Activated CD4-positive, alpha-beta T cell treated with anti-CD3 and anti-CD28 coated beads, Interleukin-2, amount 10 ng/mL, durations not matched to agents 24 days and 14 days (primary cell): ENCODE measurements at places on chromosomes 1 and 21. TPM values are rescaled to one million over a fixed set of nuclear protein-coding genes. Genes with fewer than 3 reads are reported as not detected.

- no peak overlapping the region for H3K27ac ChIP-seq
- no peak overlapping the region for H3K4me3 ChIP-seq
- DNase-seq, result no peak
- no peaks in the 10 kb centered on the region for H3K27me3 ChIP-seq
- H3K36me3 ChIP-seq, result peaks cover 26% of the 10 kb centered on the region
These were observed 76.4 kb downstream of the ST3GAL3 start for GRCh38 chr1:43783671-43784205.

Gene CYP4A11
- not detected in 2 replicates for total RNA-seq

DNA sequence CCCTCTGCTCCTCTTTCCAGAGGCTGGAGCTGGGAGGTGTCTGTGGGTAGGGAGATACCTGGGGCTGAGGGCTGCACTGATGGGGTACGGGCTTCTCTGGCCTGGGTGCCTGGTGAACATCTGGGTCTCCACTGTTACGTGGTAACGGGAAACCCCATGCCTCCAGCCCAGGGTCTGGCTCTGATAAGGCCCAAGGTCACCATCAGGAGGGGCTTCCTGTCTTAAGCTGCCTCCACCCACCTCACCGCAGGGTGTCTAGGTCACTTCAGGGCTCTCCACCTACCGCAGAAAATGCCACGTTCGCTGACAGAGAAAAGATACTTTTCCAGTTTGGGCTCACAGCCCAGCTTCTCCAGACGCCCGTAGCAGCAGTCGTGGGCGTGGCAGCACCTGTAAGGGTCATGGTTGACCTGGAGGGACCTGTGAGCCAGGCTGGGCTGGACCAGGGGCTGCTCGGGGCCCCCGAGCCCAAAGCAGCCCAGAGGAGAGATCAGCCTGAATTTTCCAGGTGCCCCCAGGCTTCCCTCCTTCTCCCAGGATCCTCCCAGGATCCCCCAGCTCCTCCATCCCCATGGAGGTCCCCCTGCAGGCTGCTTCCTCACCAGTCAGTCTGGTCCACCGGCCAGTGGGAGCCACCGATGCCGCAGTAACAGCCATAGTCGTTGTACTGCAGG lies 1.3 kb downstream of the PLA2G2E start:
- no peaks in the 10 kb centered on the region for H3K27me3 ChIP-seq
- no peaks in the 10 kb centered on the region for H3K36me3 ChIP-seq
- H3K4me1 ChIP-seq, result peaks cover 3% of the 10 kb centered on the region
- H3K27ac ChIP-seq, result no peak overlapping the region

DNA sequence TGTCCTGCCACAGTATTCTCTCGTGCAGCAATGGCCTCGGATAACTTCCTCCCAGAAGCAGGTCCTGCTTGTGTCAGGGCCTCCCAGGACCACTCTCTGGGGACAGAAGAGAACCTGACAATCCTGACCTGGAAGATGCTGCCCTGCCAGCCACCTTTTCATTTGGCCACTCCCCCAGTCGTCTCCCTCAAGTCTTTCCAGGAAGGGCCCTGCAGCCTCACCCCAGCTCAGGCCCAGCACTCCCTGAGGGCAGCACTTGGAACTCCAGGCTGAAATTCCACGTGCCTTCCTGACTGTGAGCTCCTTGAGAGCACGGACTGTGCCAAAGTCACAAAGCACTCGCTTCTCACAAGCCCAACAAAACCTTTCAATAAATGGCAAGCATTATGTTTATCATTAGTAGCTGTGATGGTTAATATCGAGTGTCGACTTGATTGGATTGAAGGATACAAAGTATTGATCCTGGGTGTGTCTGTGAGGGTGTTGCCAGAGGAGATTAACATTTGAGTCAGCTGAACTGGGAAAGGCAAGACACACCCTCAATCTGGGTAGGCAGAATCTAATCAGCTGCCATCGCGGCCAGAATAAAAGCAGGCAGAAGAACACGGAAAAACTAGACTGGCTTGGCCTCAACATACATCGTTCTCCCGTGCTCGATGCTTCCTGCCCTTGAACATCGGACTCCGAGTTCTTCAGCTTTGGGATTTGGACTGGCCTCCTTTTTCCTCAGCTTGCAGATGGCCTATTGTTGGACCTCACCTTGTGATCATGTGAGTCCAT lies 2.3 kb upstream of the CLEC20A start:
- no peak overlapping the region for H3K4me3 ChIP-seq
- H3K4me1 ChIP-seq, result no peaks in the 10 kb centered on the region
- no peak for DNase-seq
- no peak overlapping the region for H3K27ac ChIP-seq
- H3K36me3 ChIP-seq, result no peaks in the 10 kb centered on the region

DNA sequence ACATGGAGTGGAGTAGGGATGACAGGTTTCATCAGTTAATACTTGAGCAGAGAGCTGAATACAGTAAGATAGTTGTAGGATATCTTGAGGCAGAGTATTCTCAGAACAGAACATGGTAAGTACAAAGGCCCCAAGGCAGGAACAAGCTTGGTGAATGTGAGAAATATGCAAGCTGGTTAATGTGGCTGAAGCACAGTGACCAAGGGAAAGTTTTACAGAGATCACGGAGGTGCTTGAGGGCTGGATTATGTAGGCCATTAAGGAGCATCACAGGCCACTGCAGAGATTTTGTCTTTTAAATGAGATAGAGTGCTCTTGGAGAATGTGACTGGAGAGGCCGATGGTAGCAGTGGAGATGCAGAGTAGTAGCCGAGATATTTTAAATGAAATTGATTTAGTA lies 54.0 kb upstream of the BOLA1 start:
- H3K4me3 ChIP-seq, result peak overlapping the region; percentile 92
- H3K36me3 ChIP-seq, result peaks cover 38% of the 10 kb centered on the region
- DNase-seq, result peak; percentile 62
- H3K27ac ChIP-seq, result peak overlapping the region; percentile 83
- H3K4me1 ChIP-seq, result peaks cover 54% of the 10 kb centered on the region
- H3K27me3 ChIP-seq, result no peaks in the 10 kb centered on the region

Gene FAM72B
- 21.6 and 23.0 TPM in 2 replicates for total RNA-seq

Gene S100A7A
- total RNA-seq, result not detected in 2 replicates

Gene CAMSAP2
- total RNA-seq, result 1.4 and 2.5 TPM in 2 replicates

GRCh38 chr1:227734546-227734855 lies 601 bp downstream of the JMJD4 start:
- peak overlapping the region; percentile 93 for H3K27ac ChIP-seq
- peaks cover 27% of the 10 kb centered on the region for H3K4me1 ChIP-seq
- H3K36me3 ChIP-seq, result peaks cover 20% of the 10 kb centered on the region
- DNase-seq, result no peak

Gene AMY1B
- not detected in 2 replicates for total RNA-seq

- H3K36me3 ChIP-seq, result no peaks in the 10 kb centered on the region
- H3K27me3 ChIP-seq, result peaks cover 2% of the 10 kb centered on the region
- no peak overlapping the region for H3K4me3 ChIP-seq
- DNase-seq, result no peak
- peaks cover 2% of the 10 kb centered on the region for H3K4me1 ChIP-seq
These were observed 54.5 kb upstream of the GADD45A start for GRCh38 chr1:67630438-67631045.

Gene RHOU
- total RNA-seq, result 0.51 and 0.69 TPM in 2 replicates

- H3K27me3 ChIP-seq, result peaks cover 17% of the 10 kb centered on the region
- no peak overlapping the region for H3K4me3 ChIP-seq
- H3K36me3 ChIP-seq, result no peaks in the 10 kb centered on the region
- no peak for DNase-seq
These were observed 32.9 kb downstream of the CLIC6 start for GRCh38 chr21:34701726-34702125.

DNA sequence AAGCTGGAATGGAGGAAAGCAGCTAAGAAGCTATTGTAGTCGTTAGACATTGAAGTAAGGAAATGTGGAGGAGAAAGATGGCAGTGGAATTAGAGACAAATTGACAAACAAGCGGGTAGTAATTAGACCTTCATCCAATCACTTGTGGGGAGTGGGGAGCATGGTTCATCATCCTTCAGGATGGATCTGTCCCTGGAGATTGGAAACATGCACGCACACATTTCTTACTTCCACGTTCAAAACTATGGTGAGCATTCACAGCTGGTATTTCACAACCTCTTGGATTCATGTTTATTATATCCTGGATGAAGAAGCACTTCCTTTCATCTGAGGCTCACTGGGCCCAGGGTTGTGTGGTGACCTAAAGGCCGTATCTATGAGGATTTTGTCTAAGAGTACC lies 188.1 kb downstream of the ST6GALNAC3 start:
- peaks cover 3% of the 10 kb centered on the region for H3K36me3 ChIP-seq
- peaks cover 41% of the 10 kb centered on the region for H3K4me1 ChIP-seq
- H3K4me3 ChIP-seq, result no peak overlapping the region

- DNase-seq, result no peak
- no peaks in the 10 kb centered on the region for H3K27me3 ChIP-seq
- no peaks in the 10 kb centered on the region for H3K4me1 ChIP-seq
- H3K4me3 ChIP-seq, result no peak overlapping the region
- no peaks in the 10 kb centered on the region for H3K36me3 ChIP-seq
These were observed 333.6 kb upstream of the CAMK1G start for GRCh38 chr1:209249785-209250440.

Gene RGS4
- total RNA-seq, result not detected in 2 replicates
